ENCODE measurements at places on chromosomes 12 and 14.

- DNase-seq: no peak
These were observed 124.4 kb upstream of the PRMT8 start for GRCh38 chr12:3366451-3367110.

DNA sequence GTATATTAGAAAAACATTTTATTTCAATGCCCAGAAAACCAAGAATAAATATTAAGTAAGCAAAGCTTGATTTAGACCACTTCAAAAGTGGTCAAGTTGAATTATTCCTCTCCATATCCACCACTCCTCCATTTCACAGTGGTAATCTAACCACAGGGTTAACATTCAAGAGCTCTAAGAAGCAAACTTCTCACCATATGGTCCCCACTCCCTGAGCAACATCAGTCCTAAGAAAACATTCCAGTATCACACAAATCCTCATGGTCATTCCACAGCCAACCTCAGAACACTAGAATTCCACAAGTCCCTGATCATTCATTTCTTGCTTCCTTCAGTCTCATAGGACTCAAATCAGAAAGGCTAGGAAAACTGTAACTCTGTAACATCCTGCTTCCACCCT, 47.9 kb downstream of the ST8SIA1 start:
- DNase-seq: no peak

GRCh38 chr12:67957383-67957782, 31.9 kb upstream of the IFNG-AS1 start:
- DNase-seq: no peak

GRCh38 chr14:56905282-56905681, 95.0 kb upstream of the OTX2 start:
- no peak for DNase-seq

DNA sequence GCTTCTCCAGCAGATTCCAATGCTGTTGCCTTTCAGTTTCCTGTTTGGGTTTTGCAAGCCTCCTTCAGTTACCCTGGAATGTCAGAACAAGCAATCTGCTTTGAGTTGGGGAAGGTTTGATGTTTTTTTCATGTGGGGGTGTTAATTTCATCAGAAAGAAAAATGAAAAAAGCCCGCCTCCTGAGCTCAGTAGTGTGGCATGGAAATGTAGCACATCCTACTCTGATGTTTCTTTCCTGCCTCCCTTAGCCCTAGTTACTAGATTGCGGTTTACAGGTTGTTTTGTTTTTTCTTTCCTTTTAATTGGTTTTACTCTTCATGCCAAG, 22.6 kb downstream of the IFNG-AS1 start:
- no peak for DNase-seq

DNA sequence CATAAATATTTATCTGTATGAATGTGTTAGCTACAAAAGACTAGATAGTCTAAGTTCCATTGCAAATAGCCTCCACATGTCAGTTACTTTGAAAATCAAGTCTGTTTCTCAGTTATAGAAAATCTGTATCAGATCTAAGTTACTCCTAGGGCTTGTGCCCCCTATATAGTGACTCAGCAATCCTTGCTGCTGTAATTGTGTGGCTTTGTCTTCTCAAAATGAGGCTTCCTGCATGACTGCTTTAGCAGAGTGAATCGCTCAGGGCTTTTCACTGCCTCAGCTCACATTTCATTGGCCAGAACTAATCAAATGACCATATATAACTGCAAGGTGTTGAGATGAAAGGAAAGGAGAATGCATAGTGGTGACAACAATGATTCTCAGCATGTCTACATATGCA, 552.2 kb upstream of the STXBP6 start:
- DNase-seq: no peak
